ENCODE measurements at places on chromosomes 1 and 21.
A peak's percentile ranks its signal among the peaks of the same experiment; 100 is the strongest.

- no peak for DNase-seq
Observed at GRCh38 chr21:14581902-14582457, 35.9 kb upstream of the SAMSN1 start.

GRCh38 chr1:203684094-203684493 is 57.5 kb downstream of the ATP2B4 start:
- DNase-seq = no peak

GRCh38 chr1:224548676-224549075 is 67.4 kb upstream of the CNIH3 start:
- DNase-seq = no peak

DNA sequence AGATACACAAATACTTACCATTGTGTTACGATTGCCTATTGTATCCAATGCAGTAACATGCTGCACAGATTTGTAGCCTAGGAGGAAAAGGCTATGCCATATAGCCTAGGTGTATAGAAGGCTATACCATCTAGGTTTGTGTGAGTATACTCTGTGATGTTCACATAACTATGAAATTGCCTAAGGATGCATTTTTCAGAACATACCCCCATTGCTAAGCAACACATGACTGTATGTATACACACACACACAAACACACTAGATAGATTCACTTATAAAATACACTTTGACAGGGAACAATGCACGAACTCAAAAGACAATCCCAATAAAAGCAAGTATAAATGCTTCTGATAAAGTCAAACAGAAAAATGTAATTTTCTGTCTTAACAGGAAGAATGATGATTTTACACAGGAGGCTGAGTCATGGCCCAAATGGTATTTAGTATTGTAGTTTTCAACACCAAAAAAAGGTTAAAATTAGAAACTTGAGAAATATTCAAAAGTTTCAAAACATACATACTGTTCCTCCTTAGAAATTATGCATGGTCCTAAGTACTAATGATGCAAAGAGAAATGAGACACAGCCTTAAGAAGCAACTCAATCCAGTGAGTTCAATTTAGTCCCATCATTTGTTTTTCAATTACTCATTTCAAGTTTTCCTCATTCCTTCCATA is 12.2 kb downstream of the FH start:
- no peak for DNase-seq

GRCh38 chr1:180239145-180240096 is 9.4 kb downstream of the LHX4 start:
- DNase-seq = peak; percentile 68

GRCh38 chr1:223355699-223356098 is 8.3 kb downstream of the SUSD4 start:
- DNase-seq = no peak

- no peak for DNase-seq
Observed at GRCh38 chr1:219422811-219423598, 189.9 kb downstream of the ZC3H11B start.

- DNase-seq = peak; percentile 72
Observed at GRCh38 chr1:86515597-86515996, 31.3 kb upstream of the CLCA4 start.

- no peak for DNase-seq
Observed at GRCh38 chr21:42305707-42306147, 9.5 kb downstream of the TFF3 start.

DNA sequence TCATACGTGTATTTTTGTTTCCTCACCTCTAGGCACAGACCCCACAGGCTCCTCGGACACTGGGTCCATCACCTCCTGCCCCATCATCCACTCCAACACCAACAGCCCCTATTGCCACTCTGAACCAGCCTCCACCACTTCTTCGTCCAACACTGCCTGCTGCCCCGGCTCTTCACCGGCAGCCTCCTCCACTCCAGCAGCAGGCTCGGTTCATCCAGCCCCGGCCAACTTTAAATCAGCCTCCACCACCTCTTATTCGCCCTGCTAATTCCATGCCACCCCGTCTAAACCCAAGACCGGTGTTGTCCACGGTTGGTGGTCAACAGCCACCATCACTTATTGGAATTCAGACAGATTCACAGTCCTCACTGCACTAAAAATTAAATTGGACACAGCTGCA is 13.2 kb upstream of the TRAF5 start:
- no peak for DNase-seq

DNA sequence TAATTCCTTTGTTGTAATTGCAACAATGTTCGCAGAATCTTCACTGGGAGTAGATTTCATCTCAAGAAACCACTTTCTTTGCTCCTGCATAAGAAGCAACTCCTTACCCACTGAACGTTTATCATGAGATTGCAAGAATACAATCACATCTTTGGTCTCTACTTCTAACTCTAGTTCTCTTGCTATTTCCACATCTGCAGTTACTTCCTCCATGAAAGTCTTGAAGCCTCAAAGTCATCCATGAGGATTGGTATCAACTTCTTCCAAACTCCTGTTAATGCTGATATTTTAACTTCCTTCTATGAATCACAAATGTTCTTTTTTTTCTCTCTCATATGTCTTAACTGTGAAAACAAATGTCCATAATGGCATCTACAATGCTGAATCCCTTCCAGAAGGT is 118.6 kb upstream of the RAB4A start:
- DNase-seq = no peak

- no peak for DNase-seq
Observed at GRCh38 chr21:33543505-33544129, 779 bp downstream of the SON start.

DNA sequence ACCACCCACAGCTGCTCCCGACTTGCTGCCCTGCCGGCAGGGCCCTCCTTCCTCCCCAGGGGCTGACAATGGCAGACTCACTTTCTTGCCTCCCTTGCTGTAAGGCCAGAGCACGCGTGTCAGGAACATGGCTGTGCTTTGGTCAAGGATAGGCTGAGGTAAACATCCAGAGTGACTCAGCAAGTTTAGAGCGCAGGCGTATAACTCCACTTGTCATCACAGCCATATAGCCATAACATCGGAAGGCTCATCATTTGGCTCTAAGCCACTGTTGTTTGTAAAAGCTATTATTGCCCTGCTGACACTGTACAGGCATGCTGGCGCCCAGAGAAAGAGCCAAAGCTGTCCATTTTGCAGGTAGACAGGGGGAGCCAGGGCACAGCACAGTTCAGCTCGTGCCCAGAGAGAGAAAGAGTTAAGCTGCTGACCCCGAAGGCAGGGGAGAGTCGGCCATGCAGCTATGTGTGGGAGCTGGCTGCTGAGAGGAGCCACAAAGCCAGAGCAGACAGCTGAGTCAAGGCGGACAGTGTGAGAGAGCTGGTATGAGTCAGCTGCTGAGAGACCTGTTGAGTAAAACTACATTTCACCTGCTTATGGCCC is 60.6 kb downstream of the GNG4 start:
- DNase-seq = peak; percentile 35

DNA sequence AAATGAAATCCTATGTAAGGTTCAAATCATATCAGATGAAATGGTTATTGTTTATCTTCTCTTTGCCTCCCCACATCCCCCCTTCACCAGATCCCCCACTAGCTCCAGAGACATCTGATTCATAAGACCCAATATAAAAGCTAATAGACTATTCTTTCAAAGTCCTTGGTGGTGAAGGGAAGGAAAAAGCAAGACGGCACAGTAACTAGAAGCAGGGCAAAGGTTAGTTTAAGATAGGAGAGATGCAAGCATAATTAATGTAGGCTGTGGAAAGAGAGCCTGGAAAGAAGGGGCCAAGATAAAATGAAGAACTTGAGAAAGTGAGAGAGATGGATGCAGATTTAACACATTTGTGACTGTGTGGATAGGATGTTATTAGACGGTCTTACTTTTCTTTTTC is 33.8 kb downstream of the BTG3 start:
- DNase-seq = no peak

GRCh38 chr1:111795401-111795800 is 39.7 kb downstream of the DDX20 start:
- no peak for DNase-seq

GRCh38 chr1:209008586-209008985 is 574.9 kb upstream of the CAMK1G start:
- DNase-seq = no peak

GRCh38 chr1:3943806-3944577 is 43.9 kb upstream of the C1orf174 start:
- DNase-seq = no peak

DNA sequence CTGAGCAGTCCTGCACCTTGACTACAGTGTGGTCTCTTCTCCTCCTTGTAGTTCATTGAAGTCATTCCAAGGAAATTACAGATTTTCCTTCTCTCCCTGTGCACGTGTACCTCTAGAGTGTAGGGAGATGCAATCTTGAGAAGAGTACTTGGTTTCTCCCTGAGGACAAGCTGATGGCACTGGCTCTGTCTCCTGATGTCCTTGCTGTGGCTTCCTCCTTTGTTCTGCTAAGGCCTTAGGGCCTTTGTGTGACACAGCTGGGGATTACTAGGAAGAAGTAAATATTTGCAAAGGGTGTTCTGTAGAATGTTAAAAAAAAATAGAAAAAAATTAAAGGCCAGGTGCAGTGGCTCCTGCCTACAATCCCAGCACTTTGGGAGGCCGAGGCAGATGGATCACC is 66.2 kb upstream of the APOBEC4 start:
- no peak for DNase-seq

DNA sequence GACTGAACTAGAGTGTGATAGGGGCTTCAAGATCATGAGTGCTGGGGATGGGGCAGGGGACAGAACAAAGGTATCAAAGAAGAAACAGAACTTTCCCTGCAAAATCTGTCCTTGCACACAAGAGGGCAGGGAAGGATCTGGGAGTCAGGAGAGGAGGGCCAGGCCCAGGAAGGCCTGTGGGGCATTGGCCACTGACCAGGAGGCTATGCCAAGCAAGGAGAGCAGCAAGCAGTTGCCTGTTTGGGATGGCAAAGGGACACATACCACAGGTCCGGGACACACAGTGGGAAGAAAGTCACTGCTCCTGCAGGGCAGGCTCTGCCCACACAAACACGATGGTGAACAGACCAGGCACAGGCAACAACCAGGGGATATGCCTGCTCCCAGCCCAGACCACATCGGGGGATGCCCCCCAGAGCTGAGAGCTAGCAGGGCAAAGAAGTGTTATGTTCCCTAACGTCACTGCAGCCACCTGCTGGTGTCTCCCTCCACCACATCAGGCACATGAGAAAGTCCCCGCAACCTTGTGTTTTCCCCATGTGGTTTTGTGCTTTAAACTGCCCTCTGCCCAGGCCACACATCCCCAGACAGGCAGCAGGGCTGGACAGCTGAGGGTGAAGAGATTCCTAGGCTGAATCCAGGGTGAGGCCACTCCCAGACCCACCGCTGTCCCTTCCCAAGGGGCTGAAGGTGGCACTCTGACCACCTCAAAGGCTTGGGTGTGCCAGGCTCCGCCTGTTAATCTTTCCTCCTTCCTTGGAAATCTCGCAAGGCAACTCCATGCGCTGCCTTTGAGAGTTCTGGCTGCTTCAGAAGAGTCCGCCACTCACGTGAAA is 53.6 kb downstream of the KIF21B start:
- DNase-seq = peak; percentile 25

- no peak for DNase-seq
Observed at GRCh38 chr1:179055937-179056336, 25.9 kb upstream of the TOR3A start.

GRCh38 chr1:207883104-207883651 is 27.7 kb downstream of the CD34 start:
- DNase-seq = no peak

- no peak for DNase-seq
Observed at GRCh38 chr1:223819730-223820514, 25.8 kb downstream of the TP53BP2 start.

GRCh38 chr1:170049176-170049800 is 25.2 kb downstream of the KIFAP3 start:
- no peak for DNase-seq

GRCh38 chr1:51612447-51612961 is 4.4 kb upstream of the OSBPL9 start:
- DNase-seq = no peak

DNA sequence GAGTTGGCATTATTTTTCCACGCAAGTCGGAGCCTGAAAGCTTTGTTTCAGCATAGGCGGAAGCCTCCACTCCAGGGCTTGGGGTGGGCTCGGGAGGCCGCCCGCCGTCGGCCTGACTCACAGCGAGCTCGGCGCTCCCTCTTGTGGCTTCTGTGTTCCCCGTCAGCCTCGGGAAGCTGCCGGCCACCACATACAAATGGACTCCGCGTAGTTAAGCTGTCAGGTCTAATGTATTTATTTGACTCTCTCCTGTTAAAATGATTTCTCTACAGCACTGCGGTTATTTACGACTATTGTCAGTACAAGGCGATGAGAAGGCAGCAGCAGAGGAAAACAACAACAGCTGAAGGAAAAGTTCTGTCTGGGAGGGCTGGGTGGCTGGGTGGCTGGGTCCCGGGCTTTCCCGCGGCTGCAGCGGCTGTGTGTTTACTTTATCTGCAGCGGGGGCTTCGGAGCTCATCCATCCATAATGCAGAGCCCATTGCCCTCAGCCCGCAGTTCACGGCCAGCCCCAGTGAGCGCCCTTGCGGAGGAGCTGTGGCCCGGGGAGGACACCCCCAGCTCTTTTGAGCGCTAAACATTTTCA is 375.7 kb upstream of the CAMK1G start:
- DNase-seq = peak; percentile 91

DNA sequence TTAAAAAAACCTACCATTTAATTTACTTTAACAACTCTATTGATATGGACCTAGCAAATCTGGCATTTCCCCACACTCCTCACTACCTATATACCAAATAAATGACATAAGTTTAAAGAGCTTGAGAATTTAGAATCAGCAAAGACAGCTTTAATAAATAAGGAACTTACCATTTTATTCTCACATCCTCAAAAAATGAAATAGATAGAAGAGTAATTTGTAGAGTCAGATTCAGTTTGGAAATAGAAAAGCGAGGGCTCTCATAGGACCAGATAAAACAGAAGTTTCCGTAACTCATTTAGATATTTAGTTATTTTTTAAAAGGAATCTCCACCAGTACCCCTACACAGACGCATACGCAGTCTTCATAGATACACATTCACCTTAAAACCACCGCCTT is 117.9 kb downstream of the RGS2 start:
- DNase-seq = no peak

- DNase-seq = no peak
Observed at GRCh38 chr1:197632651-197633050, 142.6 kb downstream of the DENND1B start.

DNA sequence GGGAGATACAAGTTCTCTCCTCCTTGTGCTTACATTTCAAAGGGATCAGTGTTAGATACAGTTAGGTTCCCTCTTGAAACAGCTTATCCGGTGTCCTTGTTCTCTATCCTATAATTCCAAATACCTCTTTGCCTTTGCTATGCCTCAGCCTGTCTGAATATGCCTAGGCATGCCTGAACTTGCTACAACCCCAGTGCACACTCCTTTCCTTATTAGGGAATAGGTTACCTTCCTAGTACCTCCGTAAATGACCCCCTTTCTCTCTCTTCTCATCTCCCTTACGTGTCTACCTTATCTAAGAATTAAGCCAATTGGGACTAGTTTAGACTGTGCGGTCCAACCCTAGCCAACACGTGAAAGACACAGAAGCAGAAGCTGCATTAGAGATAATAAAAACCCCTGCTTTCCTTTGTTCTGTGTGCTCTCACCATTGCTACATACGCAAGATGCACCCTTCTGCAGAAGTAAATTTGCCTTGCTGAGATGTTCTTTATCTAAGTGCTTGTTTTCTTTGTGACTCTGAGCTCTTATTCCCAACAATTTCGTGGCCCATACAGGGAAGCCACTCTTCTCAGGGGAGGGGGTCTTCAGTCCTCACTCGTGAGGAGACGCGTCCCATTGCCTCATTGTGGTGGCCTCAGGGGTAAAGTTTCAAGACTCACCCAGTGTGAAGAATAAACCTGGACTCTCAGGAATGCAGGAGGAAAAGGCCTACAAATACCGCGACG is 802.1 kb downstream of the PLA2G4A start:
- peak; percentile 46 for DNase-seq
